ENCODE measurements at places on chromosomes 1 and 21.

DNA sequence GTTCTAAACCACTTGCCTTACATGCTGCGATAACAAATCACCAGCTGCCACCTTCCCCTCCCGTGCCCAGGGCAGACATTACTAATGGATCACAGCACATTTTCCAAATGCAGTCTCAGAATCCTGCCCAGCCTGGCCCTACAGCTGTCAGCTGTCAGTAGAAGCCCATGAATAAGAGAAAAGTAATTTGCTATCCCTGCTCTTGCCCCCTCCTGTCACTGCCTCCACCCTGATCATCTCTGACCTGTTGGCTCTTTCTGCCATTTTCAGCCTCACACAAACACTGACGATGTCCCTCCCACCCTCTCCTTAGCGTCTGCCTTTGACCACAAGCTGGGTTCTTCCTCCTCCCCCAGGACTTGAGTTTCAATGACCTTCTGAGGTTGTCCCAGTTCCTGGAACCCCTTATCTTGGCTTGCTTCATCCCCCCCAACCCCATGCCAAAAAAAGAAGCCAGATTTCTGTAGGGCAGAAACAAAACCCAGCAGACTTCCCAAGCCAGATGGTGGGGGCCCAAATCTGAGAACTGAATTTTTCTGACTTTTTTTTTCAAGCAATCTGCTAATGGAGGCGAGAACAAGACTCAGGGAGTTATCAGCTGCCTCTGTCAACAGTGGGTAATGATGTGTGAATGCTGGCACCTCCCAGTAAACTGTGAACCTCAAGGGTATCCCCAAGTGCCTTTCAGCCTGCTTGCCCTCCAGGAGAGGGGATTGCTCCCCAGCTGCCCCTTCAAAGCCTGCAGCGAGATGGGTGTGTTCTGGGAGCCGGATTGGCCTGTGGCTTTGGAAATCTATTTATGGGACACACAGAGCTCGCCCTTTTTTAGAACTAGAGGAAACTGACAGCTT lies 216.5 kb upstream of the VAMP3 start:
- DNase-seq = no peak

GRCh38 chr1:162704673-162705424 lies 72.6 kb downstream of the DDR2 start:
- no peak for DNase-seq

DNA sequence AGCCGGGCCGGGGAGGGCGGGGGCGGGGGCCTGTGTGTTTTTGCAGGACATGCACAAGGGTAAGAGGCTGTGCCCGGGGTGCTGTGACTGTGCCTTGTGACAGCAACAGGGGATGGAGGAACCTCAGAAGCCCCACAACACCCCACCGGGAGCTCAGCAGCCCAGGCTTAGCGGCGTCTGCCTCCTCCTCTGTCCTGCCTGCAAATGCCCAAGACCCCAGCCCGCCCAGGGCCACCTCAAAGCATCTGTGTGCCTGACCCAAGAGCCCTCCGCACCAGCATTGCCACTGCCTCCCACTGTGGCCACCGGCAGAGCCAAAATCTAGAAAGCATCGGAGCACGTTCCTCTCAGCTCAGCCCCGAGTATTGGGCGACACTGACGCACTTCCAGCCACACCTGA lies 2.7 kb upstream of the ACTRT2 start:
- DNase-seq = no peak

DNA sequence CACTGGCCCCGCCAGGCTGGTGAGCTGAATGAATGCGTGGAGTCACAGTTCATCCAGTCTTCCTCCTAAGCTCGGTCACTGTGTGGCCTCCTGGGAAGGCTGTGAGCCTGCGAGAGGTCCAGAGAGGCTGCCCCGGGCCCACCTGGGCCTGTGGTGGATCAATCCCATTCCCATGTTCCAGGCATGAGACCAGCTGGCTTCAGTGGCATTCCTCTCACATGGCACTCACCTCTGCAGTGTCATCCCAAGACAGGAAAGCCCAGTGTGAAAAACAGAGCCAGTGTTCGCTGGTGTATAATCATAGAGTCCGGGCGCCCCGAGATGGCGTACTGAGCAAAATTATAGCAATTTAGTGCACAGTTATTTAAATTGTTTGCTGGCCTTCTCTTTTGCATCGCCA lies 37.6 kb upstream of the EPHA8 start:
- DNase-seq = no peak

DNA sequence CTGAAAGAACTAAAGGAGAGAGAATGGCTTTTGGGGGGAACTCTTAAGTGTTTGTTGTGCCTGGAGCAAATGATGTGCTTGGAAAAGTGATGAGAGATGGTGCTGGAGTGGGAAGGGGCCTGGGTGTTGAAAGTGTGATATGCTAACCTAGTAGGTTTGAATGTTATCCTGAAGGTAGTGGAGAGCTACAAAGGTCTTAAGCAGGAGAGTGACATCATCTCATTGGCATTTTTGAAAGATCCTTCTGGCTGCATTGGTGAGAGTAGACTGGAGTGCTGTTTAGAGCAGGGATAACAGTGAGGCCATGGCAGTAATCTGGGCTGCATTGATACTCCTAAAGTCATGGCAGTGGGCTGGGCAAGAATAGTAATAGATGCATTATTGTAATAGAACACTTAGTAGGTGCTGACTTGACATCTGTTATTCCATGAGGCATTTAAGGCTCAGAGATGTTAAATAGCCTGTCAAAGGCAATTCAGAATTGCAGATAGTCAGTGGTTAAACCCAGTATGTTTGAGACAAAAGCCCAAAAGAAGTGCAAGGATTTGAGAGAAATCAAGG lies 44.5 kb downstream of the MDM4 start:
- no peak for DNase-seq

DNA sequence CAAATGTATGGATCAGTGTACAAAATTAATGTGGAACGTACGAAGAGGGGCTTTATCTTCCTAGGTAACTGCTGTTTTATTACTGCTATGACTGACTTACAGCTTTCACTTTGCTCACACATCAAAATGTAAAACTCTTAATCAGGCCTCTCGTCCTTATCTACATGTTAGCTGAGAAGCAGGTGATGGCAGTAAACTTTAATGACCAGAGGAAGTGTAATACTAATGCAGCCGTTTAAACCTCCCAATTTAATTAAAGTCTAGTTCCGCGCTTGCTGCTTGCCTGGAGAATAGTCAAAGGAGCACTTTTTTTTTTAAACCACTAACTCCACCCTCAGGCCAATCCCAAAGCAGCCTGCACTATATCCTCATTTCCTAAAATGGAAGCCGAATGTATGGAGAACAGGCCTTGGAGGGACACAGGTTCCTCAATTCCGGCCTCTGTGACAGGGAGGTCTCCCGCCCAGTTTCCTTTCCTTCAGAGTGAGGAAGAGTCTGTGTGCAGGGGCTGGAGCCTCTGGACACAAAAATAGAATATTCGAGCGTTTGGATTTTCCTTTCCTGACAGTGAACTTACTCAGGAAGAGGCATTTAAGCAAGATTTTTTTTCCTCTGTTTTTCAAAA lies 36.7 kb upstream of the RASAL2 start:
- DNase-seq = no peak

DNA sequence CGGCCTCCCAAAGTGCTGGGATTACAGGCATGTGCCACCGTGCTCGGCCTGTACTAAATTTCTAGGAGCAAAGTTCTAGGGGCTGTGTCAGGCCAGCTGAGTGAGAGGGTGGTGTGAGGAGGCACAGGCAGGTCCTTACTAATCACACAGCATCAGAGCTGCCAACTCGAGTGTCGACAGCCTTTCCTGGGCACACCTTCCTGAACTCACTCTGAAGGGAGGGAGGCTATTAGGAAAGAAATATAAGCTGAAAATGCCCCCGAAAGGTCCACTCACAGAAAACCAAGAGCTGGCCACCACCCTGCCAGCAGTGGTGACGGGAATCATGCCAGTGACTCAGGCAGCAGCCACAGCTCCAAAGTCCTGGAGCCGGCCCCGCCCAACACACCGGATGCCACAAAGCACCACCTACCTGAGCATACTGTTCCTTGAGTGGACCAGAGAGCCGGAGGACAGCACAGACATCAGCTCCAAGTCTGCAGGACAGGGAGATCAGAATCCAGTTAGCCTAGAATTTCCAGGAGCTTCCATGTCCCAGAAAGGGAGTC lies 4.5 kb downstream of the PMVK start:
- no peak for DNase-seq

DNA sequence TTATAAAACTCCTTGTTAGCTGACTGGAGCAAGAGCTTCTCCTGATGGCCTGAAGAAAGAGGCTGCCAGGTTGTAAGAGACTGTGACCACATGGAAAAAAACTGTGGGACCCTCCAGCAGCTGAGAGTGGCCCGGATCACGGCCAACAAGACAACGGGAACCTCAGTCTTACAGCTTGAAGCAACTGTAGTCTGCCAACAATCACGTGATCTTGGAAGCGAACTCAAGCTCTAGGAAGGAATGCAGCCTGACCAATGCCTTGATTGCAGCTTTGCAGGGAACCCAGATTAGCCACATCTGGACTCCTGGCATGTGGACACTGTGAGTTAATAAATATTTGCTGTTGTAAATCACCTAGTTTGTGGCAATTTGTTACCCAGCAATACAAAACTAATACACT lies 442.6 kb upstream of the PRMT6 start:
- DNase-seq = no peak

- DNase-seq = no peak
These were observed 527.1 kb downstream of the MRPL39 start for GRCh38 chr21:25080141-25080540.

DNA sequence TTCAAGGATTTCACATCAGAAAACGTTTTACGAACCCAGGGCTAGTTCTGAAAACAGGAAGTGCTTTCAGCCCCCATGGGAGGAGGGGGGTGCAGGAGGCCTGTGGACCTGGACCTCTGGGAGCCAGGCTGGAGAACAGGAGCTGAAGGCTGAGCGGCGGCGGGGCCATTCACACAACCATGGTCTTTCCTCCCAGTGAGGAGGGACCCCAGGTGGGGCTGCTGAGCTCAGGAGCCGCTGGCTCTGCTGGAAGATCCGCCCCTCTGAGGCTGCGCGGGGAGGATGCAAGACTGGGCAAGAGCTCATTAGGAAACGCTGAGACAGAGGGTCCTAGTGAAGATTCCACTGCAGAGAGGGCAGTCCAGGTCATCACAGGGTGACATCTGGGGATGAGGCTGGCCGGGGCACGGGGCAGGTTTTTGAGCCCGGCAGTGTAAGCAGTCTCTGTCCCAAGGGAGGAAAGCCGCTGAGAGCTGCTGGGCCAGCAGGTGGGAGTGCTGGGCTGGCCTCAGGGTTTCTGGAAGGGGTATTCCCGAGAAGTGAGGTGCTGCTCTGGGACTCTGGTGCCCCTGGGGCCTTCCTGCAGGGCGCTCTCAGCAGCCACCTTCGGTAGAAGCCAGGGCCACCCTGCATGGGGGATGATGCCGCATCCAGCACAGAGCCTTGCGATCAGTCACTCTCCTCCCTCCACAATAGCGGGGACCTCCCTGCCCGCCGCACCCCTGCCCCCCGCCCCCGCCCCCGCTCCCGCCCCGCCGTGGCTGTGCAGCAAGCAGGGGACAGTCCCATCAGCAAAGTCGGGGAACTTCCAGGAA lies 7.5 kb downstream of the MX2 start:
- DNase-seq = peak; percentile 46

DNA sequence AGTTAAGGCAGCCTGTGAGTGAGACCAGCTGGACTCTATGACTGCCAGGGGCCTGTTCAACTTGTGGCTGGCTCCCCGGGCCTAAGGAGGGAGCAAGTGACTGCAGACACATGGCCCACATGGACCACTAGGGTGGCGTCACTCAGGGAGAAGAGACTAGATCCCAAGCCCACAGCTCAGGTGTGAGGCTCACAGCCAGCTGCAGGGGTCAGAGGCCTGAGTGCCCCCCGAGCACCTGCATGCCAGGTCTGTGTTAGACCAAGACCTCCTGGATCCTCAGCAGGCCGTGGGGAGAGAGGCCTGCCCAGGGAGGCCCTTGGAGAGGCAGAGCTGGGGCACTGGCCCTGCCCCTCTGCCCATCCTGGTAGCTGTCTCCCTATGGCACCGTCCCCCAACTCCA lies 142.4 kb upstream of the RUNX3 start:
- DNase-seq = no peak

DNA sequence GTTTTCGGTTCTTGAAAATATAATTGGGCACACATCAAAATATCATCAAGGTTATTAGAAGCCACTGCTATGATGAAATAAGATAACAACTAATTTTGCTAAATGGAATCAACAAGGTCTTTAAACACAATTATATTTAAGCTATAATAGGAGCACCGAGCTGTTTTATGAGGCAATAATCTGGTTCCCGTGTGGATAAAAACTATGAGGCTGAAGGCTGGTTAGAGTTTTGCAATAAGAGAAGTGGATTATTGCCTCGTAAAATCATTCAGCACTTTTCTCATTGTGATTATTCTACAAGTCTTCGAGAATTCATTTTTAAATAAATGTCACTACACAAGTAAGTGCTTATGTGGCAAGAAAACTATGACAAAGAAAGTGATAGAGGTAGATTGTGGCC lies 975.7 kb upstream of the ADGRL2 start:
- no peak for DNase-seq

GRCh38 chr1:114025609-114026401 lies 46.5 kb downstream of the OLFML3 start:
- no peak for DNase-seq

DNA sequence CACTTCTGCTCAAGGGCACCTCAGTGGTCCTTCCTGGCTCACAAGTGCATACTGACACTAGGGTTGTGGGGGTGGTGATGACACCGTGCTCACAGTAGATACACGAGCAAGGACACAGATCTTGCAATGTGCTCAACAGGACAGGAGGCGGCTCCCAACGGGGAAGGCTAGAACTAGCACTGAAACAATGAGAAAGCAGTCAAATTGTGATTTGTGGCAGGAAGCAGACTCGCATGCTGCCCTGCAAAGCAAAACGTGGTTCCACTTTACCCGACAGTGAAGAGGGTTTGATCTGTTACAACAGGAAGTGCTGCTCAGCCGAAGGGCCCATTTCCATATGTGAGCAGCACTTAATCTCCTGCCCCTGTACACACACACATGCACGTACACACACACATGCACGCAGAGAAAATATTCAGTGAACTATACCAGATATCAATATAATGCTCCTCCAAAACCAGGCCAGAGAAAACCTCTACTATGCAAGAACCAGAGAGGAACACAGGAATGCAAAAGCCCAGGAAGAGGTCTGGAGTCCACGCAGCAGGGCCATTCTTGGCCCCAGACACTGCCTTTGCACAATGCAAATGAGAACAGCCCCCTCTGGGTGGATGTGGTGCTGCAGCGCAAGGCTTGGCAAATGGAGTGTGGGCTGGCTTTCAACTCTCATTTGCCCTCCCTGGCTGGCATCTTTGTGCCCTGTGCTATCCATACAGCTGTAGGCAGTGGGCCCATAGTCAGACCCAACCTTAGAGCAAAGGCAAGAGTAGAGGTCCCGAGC lies 47.1 kb downstream of the KANK4 start:
- peak; percentile 33 for DNase-seq

DNA sequence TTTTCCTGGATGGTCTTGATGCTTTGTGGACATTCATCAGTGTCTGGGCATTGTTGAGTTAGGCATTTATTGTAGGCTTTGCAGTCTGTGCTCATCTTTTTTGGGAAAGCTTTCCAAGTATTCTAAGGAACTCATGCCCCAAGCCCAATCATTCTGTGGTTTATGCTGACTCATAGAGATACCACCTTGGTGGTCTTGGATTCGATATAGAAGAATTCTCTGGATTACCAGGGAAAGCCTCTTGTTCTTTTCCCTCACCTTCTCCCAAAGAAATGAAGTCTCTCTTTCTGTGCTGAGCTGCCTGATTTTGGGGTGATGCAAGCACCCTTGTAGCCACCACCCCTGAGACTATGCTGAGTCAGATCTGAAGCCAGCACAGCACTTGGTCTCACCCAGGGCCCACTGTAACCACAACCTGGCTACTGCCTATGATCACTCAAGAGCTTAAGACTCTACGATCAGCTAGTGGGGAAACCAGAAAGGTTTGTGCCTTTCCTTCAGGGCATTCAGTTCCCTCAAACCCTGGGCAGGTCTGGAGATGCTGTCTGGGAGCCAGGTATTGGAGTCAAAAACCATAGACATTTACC lies 422.6 kb downstream of the NUF2 start:
- DNase-seq = no peak

Measured in GM19239 (cell line).